ENCODE measurements at places on chromosomes 5 and 9.

DNA sequence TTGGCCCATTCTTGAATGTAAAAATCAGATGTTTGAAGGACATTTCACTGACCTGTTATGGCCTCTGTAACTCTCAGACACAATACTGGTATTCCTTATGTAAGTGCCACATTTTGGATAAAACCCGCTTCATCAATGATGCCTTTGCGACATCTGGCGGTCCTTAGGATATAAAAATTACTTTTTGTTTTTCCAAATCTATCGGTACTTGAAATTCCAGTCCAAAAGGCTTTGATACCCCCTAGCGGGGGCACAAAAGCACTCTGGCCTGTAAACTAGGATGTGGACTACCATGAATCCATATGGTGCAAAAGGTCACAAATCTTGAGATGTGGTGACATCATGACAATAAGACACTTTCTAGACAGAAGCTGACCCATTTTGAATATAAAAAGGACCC lies 291.8 kb downstream of the KIAA0825 start:
- DNase-seq, result no peak

- DNase-seq, result no peak
Measured at GRCh38 chr5:180621311-180621710, 28.1 kb downstream of the FLT4 start.

GRCh38 chr5:108118813-108119514 lies 262.9 kb downstream of the FBXL17 start:
- no peak for DNase-seq

DNA sequence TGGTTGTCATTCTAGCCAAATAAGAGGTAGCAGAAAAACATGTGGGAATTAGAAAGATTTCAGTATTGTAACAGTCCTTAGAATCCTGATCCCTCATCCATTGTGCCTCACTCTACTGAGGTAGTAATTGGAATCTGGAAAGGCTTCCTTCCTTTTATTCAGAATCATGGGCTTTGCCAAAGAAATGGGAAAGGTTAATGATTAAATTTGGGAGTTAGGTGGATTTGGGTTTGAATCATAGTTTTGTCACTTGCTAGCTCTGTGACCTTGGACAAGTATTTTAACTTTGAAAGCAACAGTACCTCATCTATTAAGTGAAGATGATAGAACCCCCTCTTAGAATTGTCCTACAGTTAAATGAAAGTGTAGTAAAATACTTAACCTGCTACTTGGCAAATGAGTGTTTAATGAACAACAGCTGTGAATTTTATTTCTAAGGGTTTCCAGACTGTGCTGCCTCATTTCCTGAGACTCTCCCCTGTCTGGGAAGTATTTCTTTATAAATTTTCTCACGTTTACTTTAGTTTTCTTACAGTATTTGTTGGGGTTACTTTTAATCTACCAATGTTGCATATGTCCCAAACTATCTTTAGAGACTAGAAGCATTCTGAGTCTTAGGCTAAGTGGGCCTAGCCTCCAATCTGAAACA lies 11.7 kb downstream of the SPDL1 start:
- DNase-seq, result no peak

DNA sequence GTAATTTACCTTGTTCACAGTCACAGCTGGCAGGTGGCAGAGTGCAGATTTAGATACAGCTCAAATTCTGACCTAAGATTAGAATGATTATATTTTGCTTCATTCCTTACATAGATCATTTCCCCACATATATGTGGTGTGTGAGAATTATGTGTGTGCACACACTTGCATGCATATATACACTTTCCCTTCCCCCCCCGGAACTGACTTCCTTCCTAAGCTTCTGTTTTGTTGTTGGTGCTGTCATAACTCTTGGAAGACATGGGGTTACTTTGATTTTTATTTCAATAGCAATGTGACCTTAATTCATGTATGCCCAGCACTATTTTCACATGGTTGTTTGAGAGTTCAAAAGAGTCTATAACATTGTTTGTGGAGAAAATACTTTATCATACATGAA lies 112.8 kb downstream of the CMYA5 start:
- no peak for DNase-seq

- DNase-seq, result no peak
Measured at GRCh38 chr5:122500245-122501088, 188.4 kb downstream of the SNCAIP start.

DNA sequence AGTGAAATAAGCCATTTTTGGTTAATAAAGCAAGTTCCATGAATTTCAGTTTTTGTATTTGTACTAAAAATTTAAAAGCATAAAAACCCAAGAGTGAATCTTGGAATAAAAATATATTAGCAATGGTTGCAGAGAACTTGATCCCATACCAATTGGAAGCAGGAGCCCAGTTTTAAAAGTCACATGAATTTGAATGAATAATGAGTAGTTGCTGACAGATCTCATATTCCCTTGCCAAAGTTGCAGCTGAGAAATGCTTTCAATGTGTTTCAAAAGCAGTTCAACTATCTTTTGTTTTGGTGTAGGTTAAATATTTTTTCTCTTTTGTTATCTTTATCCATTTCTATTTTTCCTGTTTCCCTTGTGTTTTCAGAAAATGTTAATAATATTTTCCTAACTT lies 818.6 kb downstream of the CDH18 start:
- no peak for DNase-seq

DNA sequence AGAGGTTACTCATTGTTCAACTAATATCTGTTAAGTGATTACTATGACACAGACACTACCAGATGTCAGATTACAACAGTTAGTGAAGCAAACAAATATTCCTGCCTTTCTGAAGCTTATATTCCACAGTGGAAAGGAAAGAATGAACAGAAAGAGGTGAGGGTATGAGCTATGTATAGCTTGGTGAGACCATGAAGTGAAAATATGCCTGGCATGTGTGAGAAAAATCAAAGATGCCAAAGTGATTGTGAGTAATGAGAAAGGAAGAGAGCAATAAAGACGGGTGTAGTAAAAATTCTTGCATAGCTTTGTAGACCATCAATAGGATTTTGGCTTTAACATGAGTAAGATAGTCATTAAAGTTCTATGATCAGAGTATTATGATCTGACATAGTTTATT lies 734.5 kb upstream of the NUDT12 start:
- DNase-seq, result no peak

DNA sequence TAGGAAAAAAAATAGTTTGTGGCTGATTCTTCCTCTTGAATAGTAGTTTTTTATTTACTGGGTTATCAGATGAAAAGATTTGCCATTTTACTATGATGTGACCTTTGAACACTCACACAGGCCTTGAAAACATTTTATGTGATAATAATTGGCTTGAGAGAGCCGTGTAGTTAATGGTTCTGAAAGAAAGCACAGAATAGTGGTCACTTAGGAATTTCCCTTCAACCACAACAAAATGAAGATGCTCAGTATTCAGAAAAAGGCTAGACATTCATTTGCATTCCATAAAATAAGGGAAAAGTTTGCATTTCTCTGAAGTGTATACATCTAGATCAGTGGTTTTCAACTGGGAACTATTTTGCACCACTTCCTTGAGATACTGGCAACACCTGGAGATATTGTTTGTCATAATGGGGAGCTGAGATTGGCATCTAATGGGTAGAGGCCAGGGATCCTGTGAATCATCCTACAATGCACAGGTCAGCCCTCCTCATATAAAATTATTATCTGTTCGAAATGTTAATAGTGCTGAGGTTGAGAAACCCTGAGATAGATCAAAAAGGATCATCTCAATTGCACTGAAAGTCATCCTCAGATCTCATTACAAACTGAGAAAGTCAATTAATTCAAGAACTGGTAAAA lies 446.4 kb upstream of the CCNG1 start:
- no peak for DNase-seq

GRCh38 chr5:74851684-74852353 lies 14.4 kb downstream of the FAM169A start:
- DNase-seq, result no peak

- no peak for DNase-seq
Measured at GRCh38 chr9:135609366-135609955, 29.9 kb downstream of the GLT6D1 start.

DNA sequence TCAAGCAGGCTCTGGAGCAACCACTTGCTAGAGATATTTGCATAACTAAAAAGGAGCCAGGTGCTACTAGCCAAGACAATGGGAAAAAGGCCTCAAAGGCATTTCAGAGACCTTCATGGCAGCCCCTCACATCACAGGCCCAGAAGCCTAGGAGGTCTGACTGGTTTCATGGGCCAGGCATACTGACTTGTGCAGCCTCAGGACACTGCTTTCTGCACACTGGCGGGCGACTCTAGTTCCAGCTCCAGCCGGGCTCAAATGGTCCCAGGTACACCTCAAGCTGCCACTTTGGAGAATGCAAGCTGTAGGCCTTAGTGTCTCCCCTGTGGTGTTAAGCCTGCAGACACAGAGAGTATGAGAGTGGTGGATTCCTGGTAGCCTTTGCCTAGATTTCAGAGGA lies 27.1 kb downstream of the COX7C start:
- DNase-seq, result no peak

DNA sequence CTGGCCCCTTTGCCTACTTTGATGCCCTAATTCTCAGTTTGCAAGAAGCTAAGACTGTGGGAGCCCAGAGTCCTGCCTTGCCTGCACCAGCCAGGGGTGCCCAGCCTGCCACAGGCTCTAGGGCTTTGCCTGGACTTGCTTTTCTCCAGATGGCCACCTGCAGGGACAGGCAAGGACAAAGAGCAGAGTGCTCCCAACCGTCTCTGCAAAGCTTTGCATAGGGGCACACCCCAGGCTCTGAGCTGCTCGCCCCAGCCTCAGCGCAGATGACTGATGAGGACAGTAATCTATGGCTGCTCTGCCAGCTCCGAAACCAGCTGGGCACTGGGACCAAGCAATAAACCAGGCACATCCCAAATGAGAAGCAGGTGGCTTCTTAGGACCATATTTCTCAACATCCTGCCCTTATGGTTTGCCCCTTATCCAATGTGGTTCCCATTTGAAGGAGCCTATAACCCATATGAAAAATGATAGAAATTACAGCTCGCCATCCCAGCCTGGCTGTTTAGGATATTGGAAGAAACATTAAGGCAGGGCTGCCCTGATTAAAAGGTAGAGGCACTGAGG lies 25.4 kb upstream of the TCF7 start:
- DNase-seq, result no peak

DNA sequence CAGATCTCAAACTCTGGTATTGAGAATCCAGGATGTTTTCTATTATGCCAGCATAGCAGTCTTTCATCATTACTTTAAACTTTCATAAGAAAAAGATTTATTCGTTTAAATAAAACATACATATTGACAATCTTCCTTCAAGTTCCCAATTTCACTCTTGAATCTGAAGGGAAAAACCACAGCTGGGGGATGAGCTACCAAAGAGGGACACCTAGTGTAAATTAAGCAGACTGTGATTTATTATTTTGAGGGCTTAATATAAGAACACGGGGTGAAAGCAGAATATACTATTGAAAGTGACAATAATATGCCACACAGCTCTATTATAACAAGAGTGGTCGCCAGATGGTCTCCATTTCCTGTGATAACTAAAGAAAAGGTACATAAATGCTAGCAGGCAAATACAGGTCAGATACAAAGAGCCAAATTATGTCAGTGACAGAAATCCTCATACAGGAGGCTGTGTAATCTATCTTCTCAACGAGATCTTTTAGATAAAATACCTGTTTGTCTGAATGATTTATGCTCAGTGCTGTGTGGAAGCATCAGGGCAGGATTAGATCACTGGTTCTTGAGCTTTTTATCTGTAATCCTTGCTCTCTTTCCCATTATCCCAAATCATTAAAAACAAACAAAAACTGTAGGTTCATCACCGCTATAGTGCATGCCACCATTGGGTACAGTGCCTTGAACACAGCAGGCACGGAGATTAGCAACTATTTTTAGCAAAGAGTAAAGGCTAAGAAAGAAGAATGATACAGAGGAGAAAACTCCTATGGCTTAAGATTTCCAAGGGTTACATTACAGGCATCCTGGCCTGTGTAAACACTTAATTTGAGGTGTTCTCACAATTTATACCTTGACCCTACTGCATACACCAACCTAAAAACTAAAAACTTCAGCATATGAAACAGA lies 116.6 kb downstream of the DROSHA start:
- no peak for DNase-seq

- no peak for DNase-seq
Measured at GRCh38 chr5:111735583-111736270, 21.3 kb downstream of the NREP start.

DNA sequence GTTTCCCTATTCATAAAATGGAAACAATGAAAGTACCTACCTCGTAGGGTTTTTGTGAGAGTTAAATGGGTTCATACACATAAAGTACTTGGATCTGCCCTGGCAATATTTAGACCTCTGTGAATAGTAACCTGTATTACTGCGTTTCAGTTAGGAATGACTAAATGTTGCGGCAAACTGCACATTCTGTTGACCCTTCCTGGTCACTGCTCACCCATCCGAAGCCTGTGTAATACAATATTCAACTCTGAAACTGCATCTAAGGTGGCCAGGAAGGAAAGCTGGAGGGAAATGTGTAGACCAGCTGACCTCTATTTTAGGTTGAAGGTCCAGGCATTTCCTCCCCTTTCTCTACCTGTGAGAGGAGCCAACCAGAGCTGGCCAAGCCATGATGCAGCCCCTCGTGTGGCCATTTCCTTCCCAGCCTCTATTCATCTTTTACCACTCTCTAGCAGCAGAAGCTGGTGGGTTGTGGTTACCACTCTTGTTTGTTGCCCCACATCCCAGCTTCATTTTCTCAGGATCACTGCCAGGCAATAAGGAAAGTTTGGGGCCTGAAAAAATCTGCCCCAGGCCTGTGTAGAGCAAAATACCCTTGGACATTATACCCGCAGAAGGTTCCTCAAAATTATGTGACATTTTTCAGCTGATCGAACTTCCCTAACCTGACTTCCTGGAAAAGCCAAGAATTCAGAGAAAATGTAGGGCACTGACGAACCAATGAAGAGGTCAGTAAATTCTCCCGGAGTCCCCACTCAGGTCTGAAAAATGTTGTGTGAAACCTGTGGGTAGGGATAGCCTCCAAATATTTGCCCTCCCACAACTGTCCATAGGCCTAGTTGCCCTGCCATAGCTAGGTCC lies 20.5 kb upstream of the PDCD1LG2 start:
- no peak for DNase-seq

- DNase-seq, result peak; percentile 72
Measured at GRCh38 chr5:170293273-170293672, 4.3 kb downstream of the LCP2 start.

- no peak for DNase-seq
Measured at GRCh38 chr9:87865626-87866025, 17.1 kb upstream of the SPATA31E1 start.
